Stimulated activated CD4-positive, alpha-beta T cell treated with anti-CD3 and anti-CD28 coated beads, Interleukin-12 subunit alpha, Interleukin-12 subunit beta, amount 100 ng/mL, for 24 hours (primary cell): ENCODE measurements at places on chromosomes 13 and 19.

DNA sequence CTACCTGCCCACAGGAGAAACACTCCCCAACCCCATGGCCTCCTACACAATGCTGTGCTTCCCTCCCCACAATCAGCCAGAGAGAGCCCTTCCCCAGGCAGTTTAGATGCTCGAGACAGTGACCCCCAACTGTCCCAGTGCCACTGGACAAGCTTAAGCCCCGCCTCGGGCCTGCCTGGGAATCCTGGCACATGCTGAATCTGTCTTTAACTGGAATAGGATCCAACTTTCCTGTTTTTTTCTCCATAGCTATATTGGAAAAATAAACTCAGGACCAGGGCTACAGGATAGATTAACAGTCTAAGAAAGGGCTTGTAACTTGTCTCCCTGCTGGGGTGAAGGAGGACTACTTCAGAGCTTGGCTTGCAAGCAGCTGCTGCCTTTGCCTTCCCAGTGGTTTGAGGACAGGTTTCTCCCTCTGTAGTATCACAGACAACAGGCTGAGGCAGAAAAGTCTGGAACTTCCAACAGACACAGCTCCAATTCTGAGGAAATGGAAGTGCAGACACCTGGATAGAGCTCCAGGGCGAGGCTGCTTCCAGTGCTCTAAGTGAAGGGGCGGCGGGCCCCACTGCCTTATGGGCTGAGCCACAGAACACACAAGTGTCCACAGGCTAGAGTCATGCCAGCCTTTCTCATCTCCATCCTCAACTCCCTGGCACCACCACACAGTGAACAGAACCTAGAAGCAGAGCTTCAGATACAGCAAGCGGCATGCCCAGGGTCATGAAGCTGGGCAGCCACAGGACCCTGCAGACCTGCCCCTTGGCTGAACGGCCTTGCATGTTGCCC, 228.3 kb downstream of the TUBA3C start:
- no peak for DNase-seq

GRCh38 chr19:45100201-45100600, 7.2 kb downstream of the PPP1R37 start:
- no peak for DNase-seq

DNA sequence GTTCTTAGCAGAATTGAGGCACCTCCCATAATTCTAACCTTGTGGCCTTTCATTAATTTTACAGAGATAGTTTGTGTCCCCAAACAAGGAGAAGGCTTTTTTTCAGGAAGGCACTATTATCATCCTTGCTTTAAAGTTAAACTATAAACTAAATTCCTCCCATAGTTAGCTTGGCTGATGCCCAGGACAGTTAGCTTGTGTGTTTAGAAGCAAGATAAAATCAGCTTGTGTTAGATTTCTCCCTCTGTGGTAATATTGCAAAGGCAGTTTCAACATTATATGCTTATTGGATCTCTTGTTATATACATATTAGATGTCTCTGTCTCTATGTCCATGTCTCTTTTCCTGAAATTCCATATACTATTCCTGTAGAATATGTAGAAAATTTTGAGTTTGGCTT, 342.7 kb downstream of the TBC1D4 start:
- DNase-seq, result no peak

DNA sequence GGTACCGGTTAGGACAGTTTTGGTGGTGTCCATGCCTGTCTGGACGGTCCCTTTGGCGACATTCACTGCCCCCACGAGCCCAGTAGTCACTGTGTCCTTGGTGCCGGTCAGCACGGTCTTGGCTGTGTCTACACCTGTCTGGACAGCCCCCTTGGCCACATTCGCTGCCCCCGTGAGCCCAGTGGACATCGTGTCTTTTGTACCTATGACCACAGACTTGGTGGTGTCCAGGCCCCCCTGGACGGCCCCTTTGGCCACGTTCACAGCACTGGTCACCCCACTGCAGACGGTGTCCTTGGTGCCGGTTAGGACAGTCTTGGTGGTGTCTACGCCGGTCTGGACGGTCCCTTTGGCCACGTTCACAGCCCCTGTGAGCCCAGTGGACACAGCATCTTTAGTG, 6.2 kb downstream of the PLIN4 start:
- no peak for DNase-seq

GRCh38 chr19:17522988-17523872, 11.8 kb downstream of the PGLS start:
- peak; percentile 49 for DNase-seq

GRCh38 chr19:45526971-45527370, 19.7 kb downstream of the VASP start:
- DNase-seq, result no peak

- DNase-seq, result no peak
Measured at GRCh38 chr13:99257291-99257690, 888 bp downstream of the GPR18 start.

DNA sequence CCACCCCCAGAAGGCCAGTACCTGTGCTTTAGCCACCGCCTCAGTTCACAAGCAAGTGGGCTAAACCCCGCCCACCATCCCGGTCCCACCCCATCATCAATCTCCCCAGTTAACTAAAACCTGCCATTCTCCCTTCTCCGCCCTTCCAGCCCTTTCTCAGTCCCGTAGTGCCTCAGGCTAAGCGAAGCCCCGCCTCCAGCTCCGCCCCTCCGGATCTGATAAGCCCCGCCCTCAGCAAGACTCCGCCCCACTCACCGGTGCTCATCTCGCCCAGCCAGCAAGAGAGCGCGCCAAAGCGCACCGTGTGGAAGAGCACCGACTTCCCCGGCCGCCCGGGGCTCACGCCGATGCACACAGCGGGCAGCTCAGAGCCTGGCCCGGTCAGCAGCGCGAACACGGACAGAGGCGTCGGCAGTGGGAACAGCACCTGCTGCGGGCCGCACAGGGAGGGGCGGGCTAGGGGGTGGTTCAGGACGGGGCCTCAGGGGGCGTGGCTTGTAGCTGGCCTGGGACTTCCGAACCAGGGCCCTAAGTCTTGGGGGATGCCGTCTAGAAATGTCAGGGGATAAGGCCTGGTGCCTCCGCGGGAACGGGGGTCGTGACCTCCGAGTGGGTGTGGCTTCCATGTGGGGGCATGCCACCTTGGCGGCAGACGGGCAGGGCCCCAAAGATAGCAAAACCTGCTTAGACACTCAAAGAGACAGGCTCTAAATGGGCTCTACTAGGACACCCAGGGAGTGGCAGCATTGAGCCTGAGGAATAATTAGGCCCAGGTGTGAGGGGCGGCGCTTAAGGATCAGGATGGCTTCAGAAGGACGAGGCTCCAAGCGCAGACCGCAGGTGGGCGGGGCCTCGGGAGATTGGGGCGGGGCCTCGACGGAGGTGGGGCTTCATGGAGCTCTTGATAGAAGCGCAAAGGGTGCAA, 21.4 kb downstream of the MAP4K1 start:
- no peak for DNase-seq

DNA sequence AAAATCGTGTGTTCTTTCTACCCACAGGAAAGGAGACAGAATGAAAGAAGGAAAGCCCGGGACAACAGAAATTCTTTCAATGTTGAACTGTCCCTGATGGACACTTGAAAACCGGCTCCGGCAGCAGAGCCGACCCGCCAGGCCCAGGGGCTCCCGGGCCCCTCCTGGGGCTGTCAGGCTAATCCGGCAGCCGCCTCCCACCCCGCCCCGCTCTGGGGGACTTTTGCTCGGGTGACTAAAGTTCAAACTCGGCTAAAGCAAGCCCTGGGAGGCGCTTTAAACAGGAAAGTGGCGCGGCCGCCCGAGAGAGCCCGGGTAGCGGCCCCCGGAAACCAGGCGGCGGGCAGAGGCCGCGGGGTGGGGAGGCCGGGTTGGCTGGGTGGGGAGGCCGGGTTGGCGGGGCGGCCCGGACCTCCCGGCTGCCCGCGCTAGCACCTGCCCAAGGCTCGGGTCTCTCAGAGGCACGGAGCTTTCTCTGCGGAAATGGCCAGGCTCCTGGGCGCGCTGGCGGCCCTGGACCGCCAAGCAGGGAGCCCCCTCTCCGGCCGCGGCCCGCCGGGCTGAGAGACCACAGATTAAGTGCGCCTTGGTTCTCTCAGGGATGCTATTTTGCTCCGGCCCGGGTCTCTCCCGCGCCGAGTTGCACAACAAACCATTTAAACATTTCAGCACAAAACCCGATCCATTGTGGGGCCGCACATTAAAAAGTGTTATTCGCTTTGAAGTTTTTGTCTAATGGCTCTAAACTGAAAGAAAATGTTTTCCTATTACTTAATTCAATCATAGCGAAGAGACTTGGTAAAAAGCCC, 2.6 kb upstream of the GSX1 start:
- DNase-seq, result no peak

DNA sequence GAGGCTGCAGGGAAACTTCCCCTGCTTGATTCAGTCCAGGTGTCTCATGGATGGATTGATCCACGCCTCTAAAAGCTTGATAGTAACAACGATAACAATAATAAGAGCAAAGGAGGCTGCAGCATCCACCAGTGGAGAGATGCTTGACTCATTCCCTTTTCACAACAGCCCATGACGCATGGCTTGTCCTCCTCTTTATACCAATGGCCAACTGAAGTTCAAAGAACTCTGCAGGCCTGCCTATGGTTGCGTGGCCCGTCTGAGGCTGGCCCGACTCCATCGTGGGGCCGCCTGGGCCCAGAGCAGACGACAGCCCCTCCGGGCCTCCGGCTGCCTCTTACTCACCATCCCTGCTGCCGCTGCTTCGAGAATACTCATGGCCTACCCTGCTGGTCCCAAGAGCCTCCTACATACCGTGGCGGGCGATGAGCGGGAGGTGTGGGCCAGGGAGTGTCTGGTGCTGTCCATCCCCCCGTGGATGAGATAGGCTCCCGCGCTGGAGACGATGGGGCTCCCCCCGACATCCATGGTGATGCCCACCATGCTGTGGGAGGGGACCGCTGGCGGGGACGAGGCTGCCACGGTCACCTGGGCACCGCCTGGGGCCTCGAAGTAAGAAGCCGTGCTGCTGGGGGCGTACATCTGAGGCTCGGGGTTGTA, 61.8 kb upstream of the RANBP3 start:
- no peak for DNase-seq

DNA sequence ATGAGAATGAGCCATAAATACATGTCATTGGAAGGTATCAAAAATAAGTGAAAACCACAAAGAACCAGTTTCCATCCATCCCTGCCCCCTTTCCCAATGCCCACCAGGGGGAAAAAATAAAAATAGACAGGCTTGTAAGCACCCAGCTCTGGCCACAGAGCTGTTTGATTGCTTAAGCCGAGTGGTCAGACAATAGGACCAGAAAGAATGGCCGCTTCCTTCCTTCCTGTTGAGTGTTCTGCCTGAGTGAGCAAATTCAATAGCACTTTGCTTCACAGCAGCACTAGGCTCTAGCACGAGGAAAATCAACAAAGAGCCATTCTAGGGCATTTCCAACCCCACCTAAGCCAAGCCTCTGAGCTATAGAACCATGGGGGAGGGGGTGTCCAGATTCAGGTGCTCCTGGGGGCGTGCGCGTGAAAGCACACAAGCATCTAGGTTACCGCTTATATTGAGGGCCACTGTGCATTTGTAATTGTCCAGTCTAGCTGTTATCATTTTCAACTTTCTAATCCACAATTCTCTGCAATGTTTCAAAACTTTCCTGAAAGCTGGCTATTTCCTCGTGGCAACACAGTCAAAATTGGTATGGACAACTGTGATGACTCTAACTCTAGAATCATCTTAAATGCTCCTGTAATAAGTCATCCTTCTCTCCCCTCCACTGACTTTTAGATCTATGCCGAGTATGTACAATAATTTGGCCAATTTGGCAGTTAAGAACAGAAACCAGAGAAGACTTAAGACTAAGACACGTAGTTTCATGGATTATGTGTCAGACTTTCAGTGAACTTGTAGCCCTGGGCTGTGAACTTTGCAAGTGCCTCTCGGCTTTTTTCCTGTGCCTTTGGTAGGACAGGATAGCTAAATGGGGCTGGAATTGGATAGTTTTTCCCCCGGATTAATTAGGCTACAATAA, 64.3 kb downstream of the SPRY2 start:
- DNase-seq, result no peak
